ENCODE measurements at places on chromosomes 2 and 18.

DNA sequence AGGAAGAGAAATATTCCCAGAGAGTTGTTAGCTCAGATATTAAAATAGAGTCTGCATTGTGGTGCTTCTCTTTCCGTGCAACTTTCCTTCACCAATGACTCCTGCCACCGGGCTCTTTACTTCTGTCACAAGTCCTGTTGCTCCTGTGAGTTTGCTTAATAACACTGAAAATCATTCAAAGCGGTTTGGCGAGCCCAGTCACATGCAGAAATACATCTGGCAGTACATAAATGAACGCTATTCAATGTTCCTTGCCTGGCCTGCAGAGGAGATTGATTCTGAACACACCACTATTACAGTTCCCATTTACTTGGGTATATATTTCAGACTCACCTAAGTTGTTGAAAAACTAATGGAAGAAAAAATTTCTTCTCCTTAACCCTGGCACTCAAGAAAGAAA lies 276.6 kb downstream of the ZNF521 start:
- no peak overlapping the region for H3K4me3 ChIP-seq
- H3K4me1 ChIP-seq = no peaks in the 10 kb centered on the region
- H3K36me3 ChIP-seq = no peaks in the 10 kb centered on the region
- no peak for DNase-seq
- H3K27ac ChIP-seq = no peak overlapping the region
- H3K27me3 ChIP-seq = no peaks in the 10 kb centered on the region

DNA sequence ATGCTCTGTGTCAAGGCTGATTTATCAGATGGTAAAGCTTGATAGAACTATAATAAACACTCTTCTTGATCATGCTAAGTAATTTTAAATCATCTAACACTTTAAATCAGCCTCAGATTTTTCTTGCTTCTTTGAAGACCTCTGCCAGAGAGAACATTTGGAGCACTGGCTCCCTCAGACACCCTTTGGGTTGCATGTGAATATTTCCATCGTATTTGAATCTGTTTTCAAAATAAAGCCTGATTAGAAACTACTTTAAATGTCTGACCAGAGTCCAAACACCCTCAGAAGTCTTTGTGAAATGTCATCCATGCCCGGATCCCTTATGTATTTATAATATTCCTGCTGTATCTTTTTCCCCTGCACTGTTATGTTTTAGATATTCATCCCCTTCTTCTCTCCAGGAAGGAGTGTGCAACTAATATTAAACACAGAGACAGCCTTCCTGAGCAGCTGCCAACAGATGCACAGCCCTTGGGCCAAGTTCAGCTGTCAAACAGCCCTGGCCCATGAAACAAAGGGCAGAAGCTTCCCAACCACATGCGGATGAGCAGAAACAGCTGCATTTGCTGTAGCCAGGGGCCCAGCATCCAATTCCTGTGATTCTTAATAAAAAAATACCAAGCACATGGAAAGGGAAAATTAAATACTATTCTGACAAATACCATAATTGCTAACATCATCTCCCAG lies 46.5 kb downstream of the DPP10 start:
- no peak overlapping the region for H3K4me3 ChIP-seq
- DNase-seq = peak; percentile 90
- H3K27ac ChIP-seq = no peak overlapping the region
- no peaks in the 10 kb centered on the region for H3K36me3 ChIP-seq
- no peaks in the 10 kb centered on the region for H3K27me3 ChIP-seq

GRCh38 chr2:138823666-138824065 lies 43.5 kb upstream of the NXPH2 start:
- H3K27ac ChIP-seq = no peak overlapping the region
- DNase-seq = no peak
- H3K4me3 ChIP-seq = no peak overlapping the region
- H3K27me3 ChIP-seq = no peaks in the 10 kb centered on the region
- H3K36me3 ChIP-seq = no peaks in the 10 kb centered on the region
- no peaks in the 10 kb centered on the region for H3K4me1 ChIP-seq

DNA sequence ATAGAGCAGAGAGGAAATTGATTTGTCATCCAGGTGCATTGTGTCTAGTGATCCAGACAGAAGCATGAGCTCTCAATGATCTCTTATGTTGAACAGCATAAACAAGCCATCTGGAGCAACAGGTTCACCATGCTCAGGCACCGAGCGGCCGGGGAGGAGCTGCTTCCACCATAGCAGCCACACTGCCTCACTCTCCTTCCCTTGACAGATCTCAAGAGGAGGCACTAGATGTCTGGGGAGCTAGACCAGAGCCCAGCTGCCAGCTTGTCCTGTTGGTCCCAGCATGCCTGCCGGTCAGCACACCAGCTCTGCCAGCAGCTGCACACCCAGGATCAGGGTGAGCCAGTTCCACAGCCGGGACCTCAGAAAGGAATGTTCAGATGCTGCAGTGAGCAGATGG lies 17.5 kb upstream of the LONRF2 start:
- H3K27ac ChIP-seq = no peak overlapping the region
- no peak for DNase-seq
- H3K4me3 ChIP-seq = no peak overlapping the region
- no peaks in the 10 kb centered on the region for H3K27me3 ChIP-seq
- no peaks in the 10 kb centered on the region for H3K36me3 ChIP-seq

GRCh38 chr2:165905854-165906253 lies 47.7 kb downstream of the TTC21B start:
- H3K27ac ChIP-seq = no peak overlapping the region
- DNase-seq = no peak
- peaks cover 13% of the 10 kb centered on the region for H3K4me1 ChIP-seq
- H3K4me3 ChIP-seq = no peak overlapping the region

DNA sequence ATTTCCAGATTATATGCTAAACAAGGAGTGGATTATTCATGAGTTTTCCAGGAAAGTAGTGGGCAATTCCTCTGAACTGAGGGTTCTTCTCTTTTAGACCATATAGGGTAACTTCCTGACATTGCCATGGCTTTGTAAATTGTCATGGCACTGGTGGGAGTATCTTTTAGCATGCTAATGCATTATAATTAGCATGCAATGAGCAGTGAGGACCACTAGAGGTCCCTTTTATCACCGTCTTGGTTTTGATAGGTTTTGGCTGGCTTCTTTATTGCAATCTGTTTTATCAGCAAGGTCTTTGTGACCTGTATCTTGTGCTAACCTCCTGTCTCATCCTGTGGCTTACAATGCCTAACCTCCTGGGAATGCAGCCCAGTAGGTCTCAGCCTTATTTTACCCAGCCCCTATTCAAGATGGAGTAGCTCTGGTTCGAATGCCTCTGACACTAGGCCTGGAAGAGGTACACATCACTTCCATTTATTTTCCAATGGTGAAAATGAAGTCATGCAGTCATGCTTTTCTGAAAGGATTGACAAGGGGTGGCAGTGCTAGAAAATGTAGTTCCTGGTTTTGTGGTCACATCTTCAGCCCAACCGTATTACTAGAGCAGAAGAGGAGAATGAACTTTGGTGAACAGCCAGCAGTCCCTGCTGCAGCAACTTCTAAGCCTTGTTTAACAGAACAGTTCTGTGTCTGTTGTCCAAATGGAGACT lies 26.6 kb upstream of the ITGA4 start:
- no peaks in the 10 kb centered on the region for H3K4me1 ChIP-seq
- no peak for DNase-seq
- no peak overlapping the region for H3K4me3 ChIP-seq
- no peak overlapping the region for H3K27ac ChIP-seq

All from left lung (tissue), 14 donors.